Activated naive CD4-positive, alpha-beta T cell treated with Interleukin-2 at 50 U/mL for 16 hours (primary cell): ENCODE measurements at places on chromosomes 2 and 18.

GRCh38 chr2:36357847-36358659 lies 2.5 kb downstream of the CRIM1 start:
- no peak for DNase-seq

GRCh38 chr2:7919510-7919909 lies 762.3 kb upstream of the ID2 start:
- no peak for DNase-seq

- no peak for DNase-seq
These were observed 1.9 kb upstream of the NAB1 start for GRCh38 chr2:190646780-190647522.

- no peak for DNase-seq
These were observed 24.8 kb downstream of the SP3 start for GRCh38 chr2:173940208-173941020.

DNA sequence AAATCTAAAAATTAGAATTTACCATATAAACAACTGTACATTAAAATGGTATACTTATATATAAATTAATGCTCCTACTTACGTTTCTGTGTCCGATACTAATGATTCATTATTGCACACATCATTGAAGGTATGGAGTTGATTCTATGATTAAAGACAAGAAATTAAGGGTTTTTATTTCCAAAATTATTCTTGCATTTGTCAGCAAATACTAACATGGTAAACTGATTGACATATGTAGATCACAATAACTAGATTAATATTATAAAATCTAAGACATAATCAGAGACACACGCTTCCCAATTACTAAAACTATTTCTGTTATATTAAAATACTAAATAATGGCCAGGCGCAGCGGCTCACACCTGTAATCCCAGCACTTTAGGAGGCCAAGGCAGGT lies 92.6 kb downstream of the USP34 start:
- DNase-seq, result no peak

DNA sequence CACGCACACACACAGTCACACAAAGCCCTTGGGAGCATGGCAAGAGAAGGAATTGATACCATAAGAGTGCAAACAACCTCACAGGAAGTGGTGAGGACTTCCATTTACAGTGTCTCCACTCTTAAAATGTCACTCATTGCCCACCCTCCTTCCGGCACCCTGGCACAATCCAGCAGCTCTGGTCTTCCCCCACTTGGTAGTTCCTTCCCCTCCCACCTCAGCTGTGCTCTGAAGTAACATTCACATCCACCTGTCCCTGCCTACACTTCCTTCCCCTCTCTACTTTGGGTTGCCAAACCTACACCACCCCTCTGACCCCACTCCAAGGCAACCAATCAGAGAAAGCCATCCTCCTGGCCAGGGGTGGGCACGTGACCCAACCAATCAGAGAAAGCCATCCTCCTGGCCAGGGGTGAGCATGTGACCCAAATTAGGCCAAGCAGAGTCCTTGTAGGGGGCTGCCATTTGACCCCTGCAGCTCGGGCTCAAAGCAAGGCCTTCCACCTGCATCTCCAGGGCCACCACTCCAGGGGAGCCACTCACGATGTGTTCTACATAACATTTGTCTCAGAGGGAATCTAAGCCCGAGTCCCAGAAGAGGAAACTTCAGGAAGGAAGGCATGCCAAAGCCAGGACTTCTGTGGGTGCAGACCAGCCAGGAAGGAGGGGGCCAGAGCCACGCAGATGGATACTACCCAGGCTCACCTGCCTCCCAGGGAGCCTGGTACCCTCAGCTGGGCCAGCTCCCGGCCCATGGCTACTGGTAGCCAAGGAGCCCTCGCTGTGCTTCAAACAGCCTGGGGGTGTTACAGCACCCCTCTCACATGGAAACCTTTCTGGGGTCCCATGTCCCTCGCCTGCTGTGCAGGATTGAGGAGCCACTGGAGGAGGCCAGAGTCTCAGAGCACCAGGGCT lies 21.2 kb downstream of the CYP26B1 start:
- no peak for DNase-seq

DNA sequence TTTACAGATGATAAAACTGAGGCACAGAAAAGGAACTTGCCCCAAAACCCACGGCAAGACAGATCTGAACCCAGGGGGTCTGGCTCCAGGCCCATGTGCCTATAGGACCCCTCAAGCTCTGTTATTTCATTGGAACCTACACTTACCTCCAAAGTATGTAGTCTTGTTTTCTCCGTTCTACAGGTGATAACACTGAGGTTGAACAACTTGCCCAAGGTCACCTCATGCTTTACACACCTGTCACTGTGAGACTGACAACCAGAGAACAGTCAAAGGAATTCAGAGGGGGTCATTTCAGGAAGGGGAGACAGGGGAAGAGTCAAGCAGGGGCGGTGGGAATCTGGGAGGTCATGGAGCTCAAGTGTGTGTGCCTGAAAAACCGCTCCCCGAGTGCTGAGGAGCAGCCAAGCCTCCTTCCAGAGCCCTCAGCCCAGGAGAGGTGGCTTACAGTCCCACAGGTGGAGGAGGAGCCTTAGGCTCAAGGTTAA lies 47.7 kb downstream of the SERTAD2 start:
- DNase-seq, result no peak

DNA sequence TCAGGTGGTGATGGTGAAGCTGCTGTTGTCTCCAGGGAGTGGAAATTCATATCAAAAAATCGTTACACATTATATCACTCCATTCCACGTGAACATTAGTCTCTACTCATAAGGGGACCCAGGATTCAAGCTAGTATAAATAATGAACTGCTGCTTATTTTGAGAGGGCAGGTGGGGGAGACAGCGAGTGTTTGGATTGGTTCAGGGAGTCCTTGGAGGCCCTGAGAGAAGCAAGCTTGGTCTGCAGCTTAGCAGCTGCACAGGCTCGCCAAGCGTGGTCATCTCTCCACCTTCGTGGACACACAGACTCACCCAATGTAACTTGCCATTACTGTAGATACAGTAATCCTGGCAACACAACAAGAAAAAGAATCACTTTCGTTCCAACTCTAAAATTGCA lies 177.6 kb downstream of the ZNF521 start:
- no peak for DNase-seq
